ENCODE measurements at places on chromosomes 6 and 20.

DNA sequence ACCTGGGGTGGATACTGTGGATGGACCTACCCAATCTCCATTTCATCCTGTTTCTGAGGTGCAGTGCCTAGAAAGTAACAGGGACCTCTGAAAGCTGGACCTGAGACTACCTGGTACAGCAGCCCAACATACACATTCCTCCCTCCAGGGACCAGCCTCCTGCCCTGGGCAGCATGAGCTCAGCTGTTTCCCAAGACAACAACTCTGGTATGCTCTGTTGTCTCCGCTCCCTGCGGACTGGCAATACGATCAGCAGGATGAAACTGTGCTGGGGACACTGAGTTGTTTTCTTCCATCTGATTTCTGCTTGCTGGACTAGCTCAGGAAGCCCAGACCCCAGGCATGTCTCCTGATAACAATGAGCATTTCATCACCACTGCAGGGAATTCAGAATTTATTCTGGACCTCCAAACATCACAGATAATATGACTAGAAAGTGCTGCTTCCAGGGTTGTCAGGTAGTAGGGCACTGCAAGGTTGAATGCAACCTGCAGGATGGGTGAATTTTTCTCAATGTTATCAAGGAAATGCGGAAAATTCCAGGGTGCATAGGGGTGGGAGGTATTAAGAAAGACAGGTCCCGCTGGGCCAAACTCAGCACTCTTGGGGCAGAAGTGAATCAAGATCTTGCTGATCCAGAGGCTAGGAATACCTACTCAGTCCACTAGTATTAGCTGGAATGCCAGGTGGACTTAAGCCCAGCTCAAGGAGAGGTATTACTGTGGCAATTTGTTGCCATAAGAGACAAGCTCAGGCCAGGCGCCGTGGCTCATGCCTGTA lies 38.9 kb upstream of the SLC4A11 start:
- DNase-seq, result no peak

- DNase-seq, result no peak
Observed at GRCh38 chr6:134686071-134686470, 263.8 kb downstream of the ALDH8A1 start.

DNA sequence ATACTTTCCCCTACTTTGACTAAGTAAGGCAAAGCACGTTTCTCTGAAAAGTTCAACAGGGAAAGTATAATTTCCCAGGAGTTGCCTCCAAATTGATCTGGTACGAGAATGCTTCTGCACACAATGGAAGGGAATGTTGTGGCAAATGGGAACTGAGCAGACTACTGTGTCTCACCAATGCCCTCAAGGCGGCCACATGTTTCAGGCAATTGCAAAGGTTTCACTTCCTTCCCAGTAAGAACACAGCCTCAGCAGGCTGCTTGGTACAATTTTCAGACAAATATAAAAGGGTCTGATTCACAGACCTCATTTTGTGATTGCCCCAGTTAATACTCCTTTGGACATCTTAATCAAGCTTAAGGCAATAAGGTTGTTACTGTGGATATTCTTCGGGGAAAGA lies 71.2 kb downstream of the KIAA0319 start:
- no peak for DNase-seq

DNA sequence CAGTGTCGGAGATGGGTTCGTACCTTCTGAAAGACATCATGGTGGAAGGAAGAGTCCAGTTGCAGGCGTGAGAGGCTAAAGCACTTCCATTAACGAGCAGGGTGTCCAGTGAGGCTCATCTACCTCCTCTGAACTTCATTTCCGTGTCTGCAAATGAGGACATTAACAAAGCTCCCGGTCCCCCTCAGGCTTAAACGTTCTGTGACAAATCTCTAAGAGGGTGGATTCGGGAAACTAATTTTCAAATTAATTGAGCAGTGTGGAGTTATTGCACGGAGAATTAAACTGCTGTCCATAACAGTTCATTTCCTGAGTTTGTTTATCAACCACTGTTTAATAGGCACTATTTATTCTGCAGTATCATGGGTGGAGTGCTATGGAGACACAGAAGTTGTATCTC lies 68.2 kb downstream of the TRMT6 start:
- DNase-seq, result no peak

DNA sequence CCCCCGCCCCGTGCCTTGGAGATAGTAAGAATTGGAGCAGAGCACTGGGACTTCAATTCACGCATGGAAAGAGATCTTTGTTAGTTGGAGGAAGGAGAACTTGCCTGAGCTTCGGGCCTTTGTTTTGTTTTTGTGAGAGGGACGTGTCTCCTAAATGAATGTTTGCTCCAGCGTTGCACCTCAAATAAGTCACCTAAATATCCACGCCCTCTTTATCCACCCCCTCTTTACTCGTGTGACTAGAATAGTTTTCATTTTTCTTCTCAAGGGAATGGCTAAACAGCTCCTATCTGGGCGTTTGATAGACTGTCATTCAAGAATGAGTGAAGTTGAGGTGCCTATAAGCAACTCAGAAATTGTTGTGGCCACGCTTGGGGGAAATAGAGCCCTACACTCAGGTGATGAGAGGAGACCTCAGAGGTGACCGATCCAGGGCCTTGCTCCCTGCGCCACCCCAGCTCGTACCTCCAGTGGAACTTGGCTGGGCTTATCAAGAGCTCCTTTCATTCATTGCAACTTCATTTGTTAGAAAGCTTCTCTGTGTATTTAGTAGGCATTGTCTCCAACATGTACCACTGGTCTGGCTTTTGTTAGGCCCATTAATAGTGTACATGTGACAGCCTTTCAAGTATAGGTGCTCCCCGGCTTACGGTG lies 861 bp downstream of the PCMTD2 start:
- DNase-seq, result no peak

- DNase-seq, result no peak
Observed at GRCh38 chr6:3797231-3798054, 45.9 kb upstream of the PXDC1 start.

Data from activated CD4-positive, alpha-beta T cell treated with anti-CD3 and anti-CD28 coated beads, Interleukin-2, Interleukin-4, amounts not matched to agents 100 ng/mL and 50 ng/mL, durations not matched to agents 16 hours and 8 hours (primary cell).